Activated T-helper 2 cell treated with anti-CD3 and anti-CD28 coated beads, Interferon-gamma antibody, Interleukin-2, Interleukin-4, amounts not matched to agents 10 μg/mL and 5 μg/mL and 100 μg/mL, durations not matched to agents 14 hours and 24 hours and 36 hours (primary cell): ENCODE measurements at places on chromosomes 3 and 15. TPM values are rescaled to one million over a fixed set of nuclear protein-coding genes. Genes with fewer than 3 reads are reported as not detected.

DNA sequence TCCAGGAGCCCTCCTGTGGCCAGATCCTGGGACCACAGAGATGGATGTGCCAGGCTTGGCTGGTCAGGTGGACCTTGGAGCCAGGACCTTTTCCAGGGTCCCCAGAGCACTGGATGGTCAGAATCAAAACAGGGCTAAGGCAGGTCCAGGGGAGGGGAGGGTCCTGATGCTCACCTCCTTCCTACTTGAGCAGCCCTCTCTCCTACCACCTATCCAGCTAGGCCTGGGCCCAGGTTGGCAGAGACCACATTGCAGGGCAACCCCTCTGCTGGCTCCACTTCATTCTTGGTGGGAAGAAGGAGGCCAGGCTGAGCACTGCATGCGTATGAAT is 28.5 kb upstream of the SFMBT1 start:
- DNase-seq: no peak

GRCh38 chr3:81788610-81789009 is 27.2 kb upstream of the GBE1 start:
- DNase-seq: no peak

DNA sequence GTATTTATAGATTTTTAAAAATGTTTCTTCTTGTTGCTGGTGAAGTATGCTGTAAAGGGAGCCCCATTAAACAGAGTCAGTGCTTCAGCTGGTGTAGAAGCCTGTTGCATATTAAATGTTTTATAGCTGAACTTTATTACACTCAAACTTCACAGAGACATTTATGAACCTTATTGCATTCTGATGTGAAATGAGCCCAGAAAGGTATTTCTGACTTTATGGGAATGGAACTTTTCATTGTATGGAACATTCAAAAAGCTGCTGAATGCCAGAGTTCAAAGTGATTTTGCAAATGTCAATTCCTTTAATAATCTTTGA is 329.3 kb upstream of the RASGRP1 start:
- DNase-seq: no peak

DNA sequence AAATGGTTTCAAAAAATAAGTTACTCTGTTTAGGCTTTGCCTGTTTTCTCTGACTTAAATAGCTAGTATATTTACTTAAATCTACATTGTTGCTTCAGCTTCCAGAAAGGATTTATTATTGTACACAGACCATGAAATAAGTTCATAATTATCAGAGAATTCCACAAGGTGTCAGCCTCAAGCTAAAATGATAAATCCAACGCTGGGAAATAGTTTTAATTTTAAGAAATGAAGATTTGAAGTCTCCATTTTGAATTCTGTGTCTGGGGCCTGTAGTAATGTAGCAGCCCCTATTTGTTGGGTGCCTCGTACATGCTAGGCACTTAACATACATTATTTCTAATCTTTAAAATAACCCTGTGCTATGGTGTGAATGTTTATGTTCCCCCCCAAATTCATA is 92.6 kb upstream of the KCNMB2 start:
- DNase-seq: no peak

- no peak for DNase-seq
These were observed 54.5 kb upstream of the XRN1 start for GRCh38 chr3:142502187-142502985.

DNA sequence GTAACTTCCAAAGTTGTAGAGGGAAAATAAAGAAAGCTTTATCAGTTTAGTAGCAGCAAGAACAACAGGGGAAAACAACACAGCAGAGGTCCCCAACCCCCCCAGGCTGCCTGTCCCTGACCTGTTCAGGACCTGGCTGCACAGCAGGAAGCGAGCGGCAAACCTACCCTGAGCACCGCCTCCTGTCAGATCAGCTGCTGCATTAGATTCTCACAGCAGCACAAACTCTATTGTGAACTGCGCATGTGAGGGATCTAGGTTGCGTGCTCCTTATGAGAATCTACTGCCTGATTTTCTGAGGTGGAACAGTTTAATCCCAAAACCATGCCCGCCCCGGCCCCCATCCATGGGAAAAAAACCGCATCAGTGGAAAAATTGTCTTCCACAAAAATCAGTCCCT is 40.3 kb downstream of the USP50 start:
- no peak for DNase-seq

- DNase-seq: no peak
These were observed 10.1 kb upstream of the MINDY2 start for GRCh38 chr15:58761010-58761388.

DNA sequence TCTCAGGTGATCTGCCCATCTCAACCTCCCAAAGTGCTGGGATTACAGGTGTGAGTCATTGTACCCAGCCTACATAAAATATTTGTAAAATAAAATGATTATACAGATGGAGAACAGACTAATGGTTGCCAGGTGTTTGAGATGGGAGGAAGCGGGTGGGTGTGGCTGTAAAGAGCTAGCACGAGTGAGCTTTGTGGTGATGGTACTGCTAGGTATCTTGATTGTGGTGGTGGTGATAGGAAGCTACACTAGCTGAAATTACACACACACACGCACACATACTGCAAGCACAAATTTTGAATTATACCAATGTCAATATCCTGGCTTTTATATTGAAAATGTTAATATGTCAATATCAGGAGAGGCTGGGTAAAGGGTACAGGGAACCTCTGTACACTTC is 5.4 kb downstream of the PGPEP1L start:
- no peak for DNase-seq

- DNase-seq: no peak
These were observed 908.9 kb downstream of the TUSC7 start for GRCh38 chr3:117618462-117618861.

GRCh38 chr15:87686339-87686738 is 570.2 kb downstream of the NTRK3 start:
- DNase-seq: no peak

DNA sequence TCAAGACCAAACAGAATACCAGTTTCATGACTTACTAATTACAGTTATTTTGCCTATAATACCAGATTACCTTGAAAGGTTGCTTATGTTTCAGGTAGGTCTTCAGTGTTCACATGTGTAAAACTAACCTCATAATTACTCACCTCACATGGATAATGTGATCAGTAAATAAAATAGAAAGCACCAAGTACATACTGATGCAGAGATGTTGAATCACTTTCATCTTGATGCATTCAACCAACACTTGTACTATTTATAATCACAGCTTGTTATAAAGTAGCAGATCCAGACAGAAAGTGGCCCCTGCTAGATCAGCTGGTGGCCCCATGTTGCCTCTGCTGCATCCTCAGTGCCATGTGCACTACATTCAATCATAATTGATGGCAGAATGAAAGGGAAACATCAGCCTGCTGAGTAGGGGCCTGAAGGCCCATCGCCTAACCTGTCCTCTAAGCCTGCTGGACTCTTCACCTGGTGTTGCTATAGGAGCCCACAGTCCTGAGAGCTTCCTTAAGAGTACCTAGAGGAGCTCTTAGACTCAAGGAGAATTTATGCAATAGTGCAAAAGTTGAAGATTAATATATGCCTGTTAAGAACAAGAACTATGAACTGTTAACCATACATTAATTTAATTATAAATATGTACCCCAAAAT is 154.3 kb downstream of the PLCL2 start:
- DNase-seq: no peak

- DNase-seq: no peak
These were observed 78.9 kb upstream of the DPH6 start for GRCh38 chr15:35624881-35625280.

- no peak for DNase-seq
These were observed 29.1 kb downstream of the MKRN2 start for GRCh38 chr3:12585970-12586369.

GRCh38 chr15:96097661-96098060 is 232.8 kb upstream of the NR2F2 start:
- no peak for DNase-seq

DNA sequence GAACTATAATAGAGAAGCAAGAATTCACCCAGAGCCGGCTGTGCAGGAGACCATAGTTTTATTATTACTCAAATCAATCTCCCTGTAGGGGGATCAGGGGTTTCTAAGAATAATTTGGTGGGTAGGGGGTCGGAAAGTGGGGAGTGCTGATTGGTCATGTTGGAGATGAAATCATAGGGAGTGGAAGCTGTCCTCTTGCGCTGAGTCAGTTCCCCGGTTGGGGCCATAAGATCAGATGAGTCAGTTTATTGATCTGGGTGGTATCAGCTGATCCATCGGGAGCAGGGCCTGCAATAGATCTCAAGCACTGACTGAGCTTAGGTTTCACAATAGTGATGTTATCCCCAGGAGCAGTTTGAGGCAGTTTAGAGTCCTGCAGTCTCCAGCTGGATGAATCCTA is 97.0 kb upstream of the SNRPN start:
- no peak for DNase-seq

DNA sequence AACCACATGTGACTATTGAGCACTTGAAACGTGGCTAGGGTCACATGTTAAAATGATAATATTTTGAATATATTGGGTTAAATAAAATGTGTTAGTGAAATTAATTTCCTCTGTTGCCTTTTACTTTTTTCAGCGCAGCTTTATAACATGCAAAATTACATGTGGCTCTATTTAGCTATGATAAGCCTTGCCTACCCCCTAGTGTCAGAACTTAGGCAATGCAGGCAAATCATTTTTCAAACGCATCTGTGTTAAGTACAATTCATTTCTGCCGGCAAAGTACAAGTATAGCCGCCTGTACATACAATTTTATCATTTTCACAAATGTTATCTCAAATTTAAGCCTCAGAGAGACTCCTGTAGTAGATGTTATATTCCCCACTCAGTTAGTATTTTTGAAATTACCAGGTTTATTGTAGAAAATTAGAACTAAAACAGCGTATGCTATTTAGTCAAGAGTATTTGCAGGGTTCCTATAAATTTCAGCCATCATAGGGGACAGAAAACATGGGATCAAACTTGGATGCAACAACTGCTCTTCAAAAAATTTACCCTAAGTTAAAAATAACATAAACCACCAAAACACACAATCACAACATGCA is 56.1 kb downstream of the TAFA4 start:
- no peak for DNase-seq

GRCh38 chr3:119318876-119319275 is 24.7 kb downstream of the ARHGAP31 start:
- no peak for DNase-seq

GRCh38 chr15:93362203-93362602 is 273.2 kb upstream of the RGMA start:
- DNase-seq: no peak

GRCh38 chr3:23712656-23713559 is 92.8 kb upstream of the UBE2E1 start:
- DNase-seq: no peak

- DNase-seq: no peak
These were observed 462.2 kb upstream of the CFAP20DC start for GRCh38 chr3:59512066-59512465.

- DNase-seq: no peak
These were observed 37.5 kb downstream of the CTDSPL start for GRCh38 chr3:37899101-37899707.

DNA sequence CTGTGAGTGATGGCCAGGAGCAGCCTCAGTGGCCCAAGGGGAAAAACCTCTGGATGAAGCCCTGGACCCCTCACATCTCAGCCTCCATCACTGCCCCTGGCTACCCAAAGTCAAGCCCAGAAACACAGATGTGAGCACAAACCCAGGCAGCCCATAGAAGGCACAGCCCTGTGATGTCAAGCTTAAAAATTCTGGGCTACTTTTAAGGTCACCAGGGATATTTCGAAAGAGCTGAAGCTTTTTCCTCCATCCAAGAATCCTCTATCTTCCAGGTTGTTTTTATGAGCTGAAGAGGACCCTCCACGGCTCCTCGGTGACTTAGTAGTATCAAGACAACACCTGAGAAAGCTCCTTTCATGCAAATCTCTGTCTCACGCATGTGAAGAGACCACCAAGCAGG is 11.5 kb downstream of the LIPC start:
- no peak for DNase-seq

DNA sequence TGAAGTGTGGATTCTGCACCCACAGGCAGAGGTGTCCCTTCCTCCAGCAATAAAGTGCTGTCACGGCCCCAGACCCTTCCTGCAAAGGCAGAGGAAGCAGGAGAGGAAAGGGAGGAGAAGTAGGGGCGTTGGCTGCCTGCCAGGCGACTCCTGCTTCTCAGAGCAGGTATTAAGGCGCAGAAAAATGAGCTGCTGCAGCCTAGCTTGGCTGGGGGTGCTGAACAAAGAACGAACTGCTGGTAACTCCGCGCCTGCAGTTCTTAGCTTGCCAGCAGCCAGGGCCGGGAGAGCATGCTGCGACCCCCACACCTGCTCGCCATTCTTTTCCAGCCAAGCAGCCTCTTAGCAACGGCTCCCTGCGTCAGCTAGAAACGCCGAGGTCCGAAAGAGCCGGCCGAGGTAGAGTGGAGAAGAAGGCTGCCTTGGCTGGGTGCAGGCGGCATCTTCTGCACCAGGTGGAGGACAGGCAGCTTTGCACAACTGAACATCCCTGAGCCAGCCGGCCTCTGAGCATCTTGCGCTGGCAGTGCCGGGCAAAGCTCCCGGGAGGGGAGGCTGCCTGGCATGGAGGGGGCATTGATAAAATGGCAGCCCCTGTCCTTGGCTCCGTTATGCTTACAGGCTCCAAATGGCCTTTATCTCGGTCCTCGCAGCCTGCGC is 296.0 kb downstream of the MEX3B start:
- DNase-seq: no peak

DNA sequence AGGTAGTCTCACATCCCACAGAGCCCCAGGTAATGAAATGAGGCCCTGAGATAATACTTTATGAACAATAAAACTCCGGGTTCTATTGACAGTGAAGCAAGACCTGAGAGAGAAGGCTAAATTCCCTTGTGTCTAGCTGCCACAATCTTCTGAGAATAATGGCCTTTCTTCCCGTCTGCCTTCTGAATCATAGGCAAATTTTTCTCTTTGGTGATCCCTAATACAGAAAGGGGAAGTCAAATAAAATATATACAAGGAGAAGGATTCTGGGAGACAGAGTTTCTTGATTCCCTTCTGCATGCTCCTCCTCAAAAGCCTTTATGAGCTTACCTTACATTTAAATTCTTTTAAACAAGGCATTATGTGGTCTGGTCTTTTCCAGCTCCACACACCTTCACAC is 29.9 kb upstream of the CCR2 start:
- DNase-seq: no peak

CIB2 gene
- total RNA-seq: 1.8 and 2.2 TPM in 2 replicates

NECTIN3 gene
- total RNA-seq: 2.2 and 2.6 TPM in 2 replicates

ZNF80 gene
- total RNA-seq: 0.64 and 0.74 TPM in 2 replicates

HGD gene
- total RNA-seq: 0.14 and 0.76 TPM in 2 replicates

AQP9 gene
- total RNA-seq: 0.89 and 0.94 TPM in 2 replicates

SERINC4 gene
- total RNA-seq: 0.28 and 0.57 TPM in 2 replicates

GNAT1 gene
- not detected in 2 replicates for total RNA-seq

MOBP gene
- 0.14 TPM in 1 of 2 replicates, not detected in the other for total RNA-seq

DNASE1L3 gene
- total RNA-seq: not detected in 2 replicates

ANKUB1 gene
- total RNA-seq: not detected in 2 replicates

THPO gene
- total RNA-seq: not detected in 2 replicates

ERC2 gene
- 0.09 and 0.32 TPM in 2 replicates for total RNA-seq

CCNB2 gene
- 57.5 and 59.2 TPM in 2 replicates for total RNA-seq

ZBED2 gene
- 543 and 546 TPM in 2 replicates for total RNA-seq

NIPA2 gene
- 60.1 and 65.3 TPM in 2 replicates for total RNA-seq

LYZL4 gene
- not detected in 2 replicates for total RNA-seq
